ENCODE measurements at places on chromosomes 13 and 19.

GRCh38 chr13:52411629-52412028 lies 5.7 kb upstream of the THSD1 start:
- no peak for DNase-seq

- no peak for DNase-seq
Measured at GRCh38 chr13:22770891-22771290, 409.9 kb upstream of the SGCG start.

- no peak for DNase-seq
Measured at GRCh38 chr19:34985249-34986022, 14.7 kb upstream of the GRAMD1A start.

- no peak for DNase-seq
Measured at GRCh38 chr19:10104665-10105508, 1.3 kb upstream of the PPAN start.

DNA sequence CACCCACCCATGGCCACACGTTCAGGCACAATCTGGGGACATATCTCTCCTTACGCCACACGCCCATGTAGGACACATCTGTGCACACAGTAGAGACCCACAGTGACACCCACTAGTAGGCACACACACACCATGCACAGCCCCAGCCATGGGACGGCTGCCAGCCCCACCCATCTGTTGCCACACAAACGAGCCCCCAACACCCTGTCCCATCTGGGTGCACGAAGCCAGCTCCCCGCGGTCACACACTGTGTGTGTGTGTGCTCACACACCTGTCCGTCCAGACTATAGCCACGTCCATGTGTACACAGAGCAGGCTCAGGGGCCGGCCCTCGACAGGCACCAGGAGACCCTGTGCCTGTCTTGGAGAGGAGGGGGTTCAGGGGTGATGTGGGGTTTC lies 10.6 kb downstream of the ERFL start:
- DNase-seq, result no peak

DNA sequence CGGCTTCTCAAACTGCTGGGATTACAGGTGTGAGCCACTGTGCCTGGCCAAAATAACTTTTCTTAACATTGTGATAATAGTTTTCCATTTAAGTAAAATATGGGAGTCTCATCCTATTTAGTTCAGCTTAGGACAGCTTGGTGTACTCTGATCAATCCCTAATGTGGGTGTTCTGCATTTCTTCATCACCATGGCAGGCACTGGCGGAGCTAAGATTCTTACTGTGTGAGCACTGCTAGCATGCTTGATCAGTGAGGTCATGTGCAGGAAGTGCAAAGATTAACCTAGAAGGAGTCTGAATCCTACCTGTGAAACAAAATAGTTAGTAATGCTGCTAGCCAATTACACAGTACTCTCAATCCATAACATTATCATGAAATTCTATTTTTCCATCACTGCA lies 1684.2 kb upstream of the SLC10A2 start:
- no peak for DNase-seq

Data from NCI-H1930 (cell line).